ENCODE measurements at places on chromosomes 1 and 21.

DNA sequence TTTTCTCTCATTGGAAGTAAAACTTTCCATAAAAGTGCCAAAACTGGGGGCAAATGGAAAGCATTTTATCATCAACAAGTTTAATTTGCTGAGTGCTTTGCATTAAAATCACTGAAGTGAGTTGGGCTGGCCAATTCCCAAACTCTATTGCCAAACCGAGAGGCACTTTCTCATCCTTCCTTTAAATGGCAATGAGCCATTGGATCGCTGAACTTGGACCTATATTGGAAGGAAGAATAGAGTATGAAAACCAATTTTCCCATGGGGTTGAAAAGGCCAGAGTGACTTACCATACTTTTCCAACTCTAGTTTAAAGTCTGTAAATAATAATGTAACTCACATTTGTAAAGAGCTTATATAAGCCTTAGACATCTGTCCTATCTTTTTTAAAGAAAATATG, 189.1 kb upstream of the C1orf87 start:
- DNase-seq: no peak

- DNase-seq: no peak
Measured at GRCh38 chr1:84541679-84542078, 32.6 kb downstream of the CTBS start.

- DNase-seq: no peak
Measured at GRCh38 chr1:19414515-19415121, 70.7 kb downstream of the CAPZB start.

DNA sequence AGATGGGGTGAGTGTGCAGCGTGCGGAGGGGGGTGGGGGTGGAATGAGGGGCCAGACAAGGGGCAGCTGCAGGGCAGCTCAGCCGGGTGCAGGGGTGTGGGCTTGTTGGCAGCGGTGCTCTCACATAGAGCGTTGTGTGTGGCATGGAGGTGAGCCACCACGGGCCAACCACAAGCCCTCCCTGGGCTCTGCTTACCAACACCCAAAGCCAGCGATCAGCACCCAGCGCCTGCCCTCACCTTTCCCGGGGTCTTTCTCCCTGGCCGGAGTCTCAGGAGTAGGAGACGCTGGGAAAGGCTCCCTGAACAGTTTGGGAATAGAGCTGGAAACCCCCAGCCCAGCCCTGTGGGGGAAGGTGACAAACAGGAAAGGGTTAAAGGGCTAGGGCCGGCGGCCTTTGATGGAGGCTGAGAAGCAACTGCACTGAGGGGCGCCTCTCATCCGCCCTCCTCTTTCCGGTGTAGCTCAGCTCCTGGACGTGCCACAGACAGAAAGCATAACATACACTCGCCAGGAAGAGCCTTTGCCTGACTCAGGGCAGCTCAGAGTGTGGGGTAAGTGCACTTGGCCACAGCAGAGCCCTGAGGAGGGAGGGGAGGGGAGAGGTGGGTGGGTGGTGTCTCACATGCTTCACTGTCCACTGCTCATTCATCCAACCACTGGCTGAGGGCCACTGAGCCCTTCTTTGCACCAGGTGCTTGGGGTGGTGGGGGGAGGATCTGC, 577 bp downstream of the IKBKE start:
- DNase-seq: no peak

- no peak for DNase-seq
Measured at GRCh38 chr21:16473988-16474387, 744.2 kb downstream of the USP25 start.

- no peak for DNase-seq
Measured at GRCh38 chr1:209808059-209808581, 2.2 kb upstream of the IRF6 start.

- no peak for DNase-seq
Measured at GRCh38 chr1:185402930-185403329, 85.9 kb upstream of the IVNS1ABP start.

DNA sequence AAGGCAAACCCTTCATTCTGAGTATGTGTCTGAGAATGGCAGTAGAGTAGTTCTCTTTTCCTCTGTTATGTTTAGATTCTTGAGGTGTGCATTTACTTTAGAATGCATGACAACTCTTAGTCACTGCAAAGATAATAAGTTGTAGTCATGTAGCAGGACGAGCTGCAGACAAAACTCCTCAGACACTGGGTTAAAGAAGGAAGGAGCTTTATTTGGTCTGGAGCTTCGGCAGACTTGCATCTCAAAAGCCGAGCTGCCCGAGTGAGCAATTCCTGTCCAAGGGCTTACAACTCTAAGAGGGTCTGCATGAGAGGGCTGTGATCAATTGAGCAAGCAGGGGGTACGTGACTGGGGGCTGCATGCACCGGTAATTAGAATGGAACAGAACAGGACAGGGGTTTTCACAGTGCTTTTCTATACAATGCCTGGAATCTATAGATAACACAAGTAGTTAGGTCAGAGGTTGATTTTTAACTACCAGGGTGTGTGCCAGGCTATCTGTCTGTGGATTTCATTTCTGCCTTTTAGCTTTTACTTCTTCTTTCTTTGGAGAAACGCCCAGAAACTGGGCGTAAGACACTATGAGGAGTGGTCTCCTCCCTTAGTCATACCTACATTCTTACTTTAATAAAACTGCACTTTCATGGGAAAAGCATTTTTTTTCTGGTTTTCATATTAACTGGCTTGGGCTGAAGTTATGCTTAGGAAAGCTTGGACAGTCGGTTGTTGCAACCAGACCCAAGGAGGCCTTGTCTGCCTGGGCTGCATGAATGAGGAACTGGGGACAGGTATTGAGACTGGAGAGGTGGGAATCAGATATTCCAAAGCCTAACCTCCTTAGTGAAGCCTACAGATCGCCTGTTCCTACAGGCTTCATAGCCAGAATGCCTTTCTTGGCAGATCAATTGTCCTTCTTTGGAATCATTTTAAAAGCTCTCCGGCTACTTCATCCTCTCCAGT, 115.1 kb downstream of the RHOU start:
- DNase-seq: no peak

- no peak for DNase-seq
Measured at GRCh38 chr1:246781212-246781611, 57.0 kb downstream of the SCCPDH start.

DNA sequence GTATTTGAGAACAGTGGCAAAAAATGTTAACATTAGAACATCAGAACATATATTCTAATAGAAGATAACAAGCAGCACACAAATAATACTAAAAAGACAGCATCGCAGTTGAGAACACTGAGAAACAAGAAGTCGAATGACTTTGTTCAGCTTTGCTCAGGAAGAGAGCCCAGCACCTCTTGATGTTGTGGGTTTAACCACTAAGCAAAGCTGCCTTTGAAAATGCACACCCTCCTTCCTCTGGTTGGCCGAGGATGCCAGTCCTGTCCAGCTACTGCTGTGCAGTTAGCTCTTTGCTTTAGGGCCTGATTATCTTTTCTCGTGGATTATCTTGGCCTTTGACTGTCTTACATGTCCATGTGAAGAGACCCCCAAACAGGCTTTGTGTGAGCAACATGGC, 60.5 kb downstream of the SPATA46 start:
- no peak for DNase-seq

- no peak for DNase-seq
Measured at GRCh38 chr1:175808999-175809398, 65.6 kb upstream of the TNR start.

DNA sequence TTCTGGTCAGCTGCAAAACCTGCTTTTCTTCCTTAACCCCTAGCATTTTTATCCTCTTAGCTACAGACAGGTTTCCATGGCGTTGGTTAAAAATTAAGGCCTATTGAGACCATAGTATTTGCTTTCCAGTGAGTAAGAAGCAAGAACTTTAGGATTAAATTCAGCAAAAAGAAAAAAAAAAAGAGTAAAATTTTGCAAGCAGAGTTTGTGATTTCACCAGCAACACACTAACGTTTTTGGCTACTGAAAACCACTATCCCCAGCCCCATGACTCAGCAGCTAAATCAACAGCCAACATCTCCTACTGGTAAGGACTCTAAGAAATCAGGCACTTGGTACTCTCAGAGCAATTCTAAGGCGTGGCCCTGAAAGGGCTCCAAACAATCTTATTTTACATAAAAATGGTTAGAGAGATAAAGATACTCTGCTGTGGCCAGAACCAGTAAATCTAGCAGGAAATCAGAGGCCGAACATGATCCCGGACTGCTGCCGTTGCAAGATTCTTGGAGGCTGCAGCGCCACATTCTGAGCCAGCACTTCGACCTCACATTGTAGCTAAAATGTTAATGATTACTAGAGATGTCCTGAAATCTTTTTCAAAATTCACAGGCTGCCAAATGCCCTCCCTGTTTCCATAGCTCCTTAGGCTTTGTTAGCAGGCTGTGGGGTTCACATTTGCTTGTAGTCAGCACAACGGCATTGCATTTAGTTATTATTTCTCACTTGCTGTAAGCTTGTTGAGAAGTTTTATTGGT, 1.6 kb upstream of the ENO1 start:
- DNase-seq: no peak

Data from stimulated activated CD8-positive, alpha-beta memory T cell treated with anti-CD3 and anti-CD28 coated beads, Interleukin-4, amount 100 ng/mL, for 4 hours (primary cell).